Activated naive CD4-positive, alpha-beta T cell treated with anti-CD3 and anti-CD28 coated beads for 36 hours (primary cell): ENCODE measurements at places on chromosomes 2 and 18. TPM values are rescaled to one million over a fixed set of nuclear protein-coding genes. Genes with fewer than 3 reads are reported as not detected.

LYG1 gene
- 0.32 TPM for total RNA-seq

GLI2 gene
- total RNA-seq = not detected

TUBA4B gene
- not detected for total RNA-seq

CREG2 gene
- total RNA-seq = not detected

SMYD5 gene
- 37.4 TPM for total RNA-seq

EMX1 gene
- total RNA-seq = not detected

TUBA3E gene
- total RNA-seq = not detected

ANKRD30B gene
- total RNA-seq = not detected

FAM124B gene
- 0.32 TPM for total RNA-seq

GRCh38 chr2:137165968-137166367 is 400.6 kb downstream of the THSD7B start:
- H3K36me3 ChIP-seq = no peaks in the 10 kb centered on the region
- DNase-seq = no peak
- no peak overlapping the region for H3K4me3 ChIP-seq
- no peak overlapping the region for H3K27ac ChIP-seq
- H3K27me3 ChIP-seq = peaks cover 4% of the 10 kb centered on the region

DNA sequence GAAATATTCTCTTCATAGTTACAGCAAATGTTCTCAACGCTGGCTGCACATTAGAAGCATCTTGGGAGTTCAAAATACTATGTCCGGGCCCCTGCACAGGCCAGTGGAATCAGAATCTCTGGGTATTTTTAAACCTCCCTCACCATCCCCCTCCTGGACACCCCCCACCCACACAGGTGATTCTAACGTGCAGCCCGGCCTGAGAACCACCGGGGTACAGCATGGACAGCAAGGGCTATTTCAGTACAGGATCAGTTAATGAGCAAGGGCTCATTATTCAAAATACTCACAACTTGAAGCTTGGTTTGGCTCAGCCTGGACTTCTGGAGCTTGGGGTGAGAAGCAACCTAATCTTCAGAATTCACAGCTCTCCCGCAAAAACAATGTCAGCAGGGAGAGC is 31.4 kb downstream of the INO80C start:
- peaks cover 16% of the 10 kb centered on the region for H3K36me3 ChIP-seq
- H3K4me3 ChIP-seq = no peak overlapping the region
- H3K27ac ChIP-seq = no peak overlapping the region

DNA sequence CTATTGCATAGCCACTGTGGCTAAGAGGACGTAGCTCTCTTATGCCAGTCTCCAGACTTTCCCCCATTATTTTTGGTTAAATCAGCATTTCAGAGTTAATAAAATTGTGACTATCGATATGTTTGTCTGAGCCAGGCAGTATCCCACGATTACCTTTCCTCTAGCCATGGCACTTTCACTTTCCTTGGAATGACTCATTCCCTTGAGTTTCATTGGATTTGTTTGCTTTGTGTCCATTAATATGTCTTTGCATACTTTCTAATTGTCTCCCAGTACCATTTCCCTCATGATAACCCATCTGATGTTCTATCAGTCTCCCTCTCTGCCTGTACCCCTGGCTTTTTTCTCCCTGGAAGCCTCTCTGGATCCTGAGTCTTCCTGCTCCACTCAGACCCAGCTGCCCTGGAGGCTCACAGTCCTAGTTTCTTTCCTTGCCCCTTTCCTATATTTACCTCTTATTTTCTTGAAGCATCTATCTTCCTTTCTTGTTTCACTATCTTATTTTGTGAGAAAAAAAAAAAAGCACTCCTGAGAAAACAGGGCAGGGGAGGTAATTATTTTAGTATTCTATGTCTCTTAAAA is 126.1 kb downstream of the MTX2 start:
- peaks cover 23% of the 10 kb centered on the region for H3K27me3 ChIP-seq
- no peaks in the 10 kb centered on the region for H3K4me1 ChIP-seq
- no peak overlapping the region for H3K27ac ChIP-seq
- DNase-seq = no peak
- H3K4me3 ChIP-seq = no peak overlapping the region

DNA sequence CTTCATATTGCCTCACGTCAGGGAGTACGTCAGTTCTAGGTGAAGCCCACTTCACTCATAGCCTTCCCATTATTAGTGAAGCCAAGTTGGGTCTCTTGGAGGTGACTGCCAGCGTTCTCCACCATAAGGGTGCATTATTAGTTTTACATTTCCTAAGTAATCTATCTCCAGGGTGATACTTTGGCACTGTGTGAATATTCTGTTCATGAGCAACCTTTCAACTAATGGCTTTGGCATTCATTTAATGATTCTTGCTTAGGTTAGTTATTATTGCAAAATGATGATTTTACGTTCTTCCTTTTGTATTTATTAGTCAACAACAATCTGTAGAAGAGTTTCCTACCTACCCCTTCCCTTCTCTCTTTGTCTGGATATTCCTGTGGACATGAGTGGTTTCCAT is 97.5 kb downstream of the MAP4K4 start:
- no peak overlapping the region for H3K4me3 ChIP-seq
- no peak overlapping the region for H3K27ac ChIP-seq
- H3K27me3 ChIP-seq = no peaks in the 10 kb centered on the region

GRCh38 chr2:189633392-189633811 is 27.9 kb upstream of the ASNSD1 start:
- H3K36me3 ChIP-seq = no peaks in the 10 kb centered on the region
- DNase-seq = peak; percentile 35
- H3K4me1 ChIP-seq = no peaks in the 10 kb centered on the region

- H3K27me3 ChIP-seq = no peaks in the 10 kb centered on the region
- H3K4me3 ChIP-seq = no peak overlapping the region
- no peak for DNase-seq
- H3K36me3 ChIP-seq = no peaks in the 10 kb centered on the region
Observed at GRCh38 chr2:208511016-208511415, 104.4 kb downstream of the PTH2R start.

- H3K4me3 ChIP-seq = no peak overlapping the region
- H3K27ac ChIP-seq = no peak overlapping the region
- no peaks in the 10 kb centered on the region for H3K4me1 ChIP-seq
- H3K27me3 ChIP-seq = peaks cover 9% of the 10 kb centered on the region
- H3K36me3 ChIP-seq = no peaks in the 10 kb centered on the region
Observed at GRCh38 chr18:944440-944839, 39.8 kb downstream of the ADCYAP1 start.

DNA sequence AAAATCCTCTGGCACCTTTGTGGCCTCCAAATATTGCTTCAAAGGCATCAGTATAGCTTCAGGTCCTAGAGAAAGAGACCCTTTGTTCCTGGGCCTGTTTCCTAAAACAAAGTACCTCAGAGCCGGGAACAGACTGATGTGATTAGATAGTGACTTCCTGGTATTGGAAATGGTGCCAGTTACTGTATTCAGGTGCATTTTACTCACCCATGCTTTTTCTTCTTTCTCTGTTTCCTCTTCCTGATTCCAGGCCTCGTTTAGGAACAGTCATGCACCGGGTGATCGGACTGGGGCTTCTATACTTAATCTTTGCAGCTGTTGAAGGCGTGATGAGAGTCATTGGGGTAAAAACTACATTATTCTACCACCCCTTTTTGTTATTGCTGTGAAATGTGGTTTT is 34.3 kb downstream of the TMEM87B start:
- H3K4me3 ChIP-seq = no peak overlapping the region
- peaks cover 11% of the 10 kb centered on the region for H3K4me1 ChIP-seq
- no peaks in the 10 kb centered on the region for H3K27me3 ChIP-seq
- H3K27ac ChIP-seq = no peak overlapping the region

- H3K27ac ChIP-seq = no peak overlapping the region
- H3K36me3 ChIP-seq = no peaks in the 10 kb centered on the region
- no peak overlapping the region for H3K4me3 ChIP-seq
- DNase-seq = no peak
- H3K4me1 ChIP-seq = peaks cover 2% of the 10 kb centered on the region
- H3K27me3 ChIP-seq = no peaks in the 10 kb centered on the region
Observed at GRCh38 chr2:43105586-43106558, 120.5 kb downstream of the ZFP36L2 start.

- no peak overlapping the region for H3K4me3 ChIP-seq
- H3K4me1 ChIP-seq = peaks cover 4% of the 10 kb centered on the region
Observed at GRCh38 chr2:149314687-149315086, 15.7 kb upstream of the LYPD6 start.

DNA sequence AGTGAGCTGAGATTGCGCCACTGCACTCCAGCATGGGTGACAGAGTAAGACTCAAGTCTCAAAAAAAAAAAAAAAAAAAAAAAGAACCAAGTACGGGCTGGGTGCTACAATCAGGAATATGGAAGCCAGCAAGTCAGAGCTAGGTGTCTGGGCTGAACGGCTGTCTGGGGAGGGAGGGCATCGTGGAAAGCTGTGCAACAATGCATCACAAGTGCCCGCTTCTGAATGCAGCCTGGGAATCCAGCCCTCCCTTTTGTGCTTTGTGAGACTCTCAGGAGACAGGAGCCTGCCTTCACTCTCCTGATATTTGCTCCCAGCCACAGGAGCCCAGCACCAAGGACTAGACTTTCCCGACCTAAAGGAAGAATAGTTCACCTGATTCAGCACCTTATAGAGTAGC is 124.9 kb upstream of the SMAD2 start:
- H3K36me3 ChIP-seq = no peaks in the 10 kb centered on the region
- H3K27me3 ChIP-seq = peaks cover 42% of the 10 kb centered on the region
- H3K4me3 ChIP-seq = no peak overlapping the region
- H3K27ac ChIP-seq = no peak overlapping the region

GRCh38 chr2:101946372-101947039 is 45.3 kb upstream of the IL1R2 start:
- H3K27me3 ChIP-seq = peaks cover 2% of the 10 kb centered on the region
- no peaks in the 10 kb centered on the region for H3K36me3 ChIP-seq
- no peak for DNase-seq
- no peak overlapping the region for H3K4me3 ChIP-seq

- peaks cover 24% of the 10 kb centered on the region for H3K27me3 ChIP-seq
- peaks cover 63% of the 10 kb centered on the region for H3K4me1 ChIP-seq
- no peak overlapping the region for H3K4me3 ChIP-seq
- no peak overlapping the region for H3K27ac ChIP-seq
Observed at GRCh38 chr2:110847651-110848050, 115.3 kb downstream of the ACOXL start.

GRCh38 chr2:149561309-149561926 is 26.2 kb downstream of the MMADHC start:
- no peaks in the 10 kb centered on the region for H3K36me3 ChIP-seq
- H3K4me1 ChIP-seq = no peaks in the 10 kb centered on the region
- H3K27me3 ChIP-seq = peaks cover 6% of the 10 kb centered on the region
- no peak overlapping the region for H3K27ac ChIP-seq
- H3K4me3 ChIP-seq = no peak overlapping the region
- DNase-seq = peak; percentile 17

DNA sequence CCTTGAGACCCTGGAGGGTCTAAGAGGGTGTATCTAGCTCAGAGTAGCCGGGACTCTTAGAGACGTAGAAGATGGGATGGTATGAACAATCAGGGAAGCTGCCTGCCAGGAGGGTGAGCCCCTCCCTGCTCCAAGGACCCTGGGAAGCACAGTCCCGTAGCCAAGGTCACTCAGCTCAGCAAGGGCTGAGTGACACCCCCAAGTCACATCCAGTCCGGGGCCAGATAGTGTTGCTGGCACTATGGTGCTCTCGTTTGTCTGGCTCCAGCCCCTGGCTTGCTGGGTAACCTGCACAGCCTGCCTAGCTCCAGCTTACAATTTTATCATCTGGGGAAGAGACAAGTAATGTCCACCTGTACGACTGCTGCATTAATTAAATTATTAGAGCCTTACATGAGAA is 22.3 kb downstream of the REEP1 start:
- no peaks in the 10 kb centered on the region for H3K27me3 ChIP-seq
- H3K27ac ChIP-seq = no peak overlapping the region

DNA sequence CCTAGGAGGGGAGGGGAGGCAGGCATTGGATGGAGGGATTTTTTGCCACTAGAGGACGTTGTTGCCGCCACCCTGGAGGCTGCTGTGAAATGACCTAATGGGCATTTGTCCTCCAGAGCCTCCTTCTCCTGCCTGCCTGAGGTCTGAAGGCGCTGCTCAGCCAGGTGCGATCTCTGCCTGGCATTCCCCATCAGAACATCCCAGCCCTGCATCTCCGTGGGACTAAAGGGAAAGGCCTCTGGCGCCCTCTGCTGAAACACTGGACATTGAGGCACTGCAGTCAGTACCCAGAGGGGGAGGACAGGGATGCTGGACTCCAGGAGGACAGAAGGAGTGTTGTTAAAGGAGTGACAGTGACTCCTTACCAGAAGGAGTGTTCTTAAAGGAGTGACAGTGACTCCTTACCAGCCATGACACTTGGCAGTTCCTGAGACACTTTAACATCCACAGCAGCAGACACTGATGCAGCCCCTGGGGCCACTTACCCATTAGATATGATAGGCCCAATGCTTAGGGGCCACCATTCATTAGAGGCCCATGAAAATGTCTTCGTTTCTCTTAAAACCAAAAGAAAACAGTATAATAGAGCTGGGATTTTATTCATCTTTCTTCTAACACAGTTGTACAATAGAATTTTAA is 17.0 kb downstream of the THNSL2 start:
- H3K4me1 ChIP-seq = peaks cover 20% of the 10 kb centered on the region
- no peak overlapping the region for H3K27ac ChIP-seq
- no peak overlapping the region for H3K4me3 ChIP-seq
- peak; percentile 76 for DNase-seq

DNA sequence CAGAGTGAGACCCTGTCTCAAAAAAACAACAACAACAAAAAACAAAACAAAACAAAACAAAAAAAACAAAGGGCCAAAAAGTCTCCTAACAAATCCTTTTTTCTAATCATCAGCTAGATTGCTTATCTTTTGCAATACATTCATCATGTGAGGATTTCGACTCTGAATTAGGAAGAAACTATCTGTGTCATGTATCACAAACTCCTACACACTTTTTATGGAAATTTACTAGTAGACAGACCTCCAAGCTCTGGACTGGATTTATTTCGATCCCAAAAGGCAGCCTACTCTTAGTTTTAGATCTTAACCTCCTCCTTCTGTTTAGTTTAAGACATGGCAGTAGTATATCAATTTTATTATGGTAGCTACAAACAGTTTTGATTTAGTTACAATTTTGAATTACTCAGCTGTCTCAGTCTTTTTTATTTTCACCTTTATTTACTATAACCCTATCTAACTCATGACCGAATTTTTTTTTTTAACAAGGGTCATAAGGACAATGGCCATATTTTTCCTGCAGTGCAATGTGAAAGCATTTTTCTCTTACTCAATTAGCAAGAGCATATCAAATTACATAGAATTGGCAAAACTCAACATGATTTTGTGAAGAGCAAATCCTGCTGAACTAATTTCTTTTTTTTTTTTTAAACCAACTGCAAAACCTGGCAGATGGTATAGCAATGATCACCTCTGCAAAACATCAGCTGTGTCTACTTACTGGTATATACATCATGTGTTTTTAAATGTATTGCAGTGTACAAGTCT is 10.7 kb upstream of the CCDC88A start:
- H3K27me3 ChIP-seq = no peaks in the 10 kb centered on the region
- no peak overlapping the region for H3K4me3 ChIP-seq
- no peak overlapping the region for H3K27ac ChIP-seq

DNA sequence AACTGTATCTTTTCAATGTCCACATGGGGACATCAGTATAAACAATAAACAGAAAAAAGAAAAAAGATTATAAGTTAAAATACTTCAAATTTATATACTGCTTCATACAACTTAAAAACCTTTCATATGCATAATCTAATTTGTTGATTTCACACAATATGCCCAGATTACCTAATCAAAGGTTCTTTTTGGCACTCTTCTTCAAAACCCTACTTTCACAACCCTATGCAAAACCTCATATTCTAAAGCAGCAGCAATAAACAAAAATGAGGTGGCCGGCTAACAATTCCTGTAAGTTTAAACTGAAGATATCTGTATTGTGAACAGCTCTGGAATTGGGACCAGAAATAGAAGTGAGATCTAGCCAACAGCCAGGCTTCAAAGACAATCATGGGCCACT is 28.6 kb downstream of the STK17B start:
- no peak overlapping the region for H3K4me3 ChIP-seq
- peak overlapping the region; percentile 89 for H3K27ac ChIP-seq
- no peaks in the 10 kb centered on the region for H3K27me3 ChIP-seq
- peaks cover 81% of the 10 kb centered on the region for H3K36me3 ChIP-seq
